Muscle of leg (tissue), 16 donors: ENCODE measurements at places on chromosomes 7 and 10.

GRCh38 chr7:70392877-70393435 is 739.0 kb upstream of the GALNT17 start:
- DNase-seq: no peak

- DNase-seq: peak; percentile 75
Measured at GRCh38 chr10:103044942-103045489, 126.9 kb downstream of the CNNM2 start.

GRCh38 chr10:19937989-19938388 is 121.8 kb downstream of the PLXDC2 start:
- DNase-seq: no peak

GRCh38 chr10:33381451-33382215 is 47.2 kb upstream of the NRP1 start:
- DNase-seq: peak; percentile 95
